Left ventricle myocardium inferior (tissue), 1 donor: ENCODE measurements at places on chromosomes 5 and 9. TPM values are rescaled to one million over a fixed set of nuclear protein-coding genes. Genes with fewer than 3 reads are reported as not detected.

DNA sequence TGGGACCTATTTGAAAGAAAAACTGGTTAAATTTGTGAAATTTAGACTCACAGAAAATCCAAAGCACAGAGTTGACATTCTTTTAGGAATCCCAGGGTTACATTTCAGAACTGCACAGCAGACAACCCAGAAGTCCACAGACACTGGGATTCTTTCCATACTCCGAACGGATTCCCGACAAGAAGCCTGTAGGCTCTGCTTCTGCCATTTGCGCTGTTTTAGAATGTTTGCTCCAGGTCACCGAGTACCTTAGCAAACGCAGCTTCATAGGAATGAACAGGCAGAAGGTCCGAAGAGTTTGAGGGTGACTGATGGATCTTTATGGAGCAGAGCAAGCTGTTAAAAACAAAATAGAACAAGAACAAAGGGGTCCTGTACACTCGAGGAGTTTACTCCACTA lies 84.5 kb upstream of the NFIB start:
- no peak for DNase-seq
- peaks cover 35% of the 10 kb centered on the region for H3K4me1 ChIP-seq
- H3K27ac ChIP-seq, result no peak overlapping the region
- no peak overlapping the region for H3K4me3 ChIP-seq
- no peaks in the 10 kb centered on the region for H3K27me3 ChIP-seq

DNA sequence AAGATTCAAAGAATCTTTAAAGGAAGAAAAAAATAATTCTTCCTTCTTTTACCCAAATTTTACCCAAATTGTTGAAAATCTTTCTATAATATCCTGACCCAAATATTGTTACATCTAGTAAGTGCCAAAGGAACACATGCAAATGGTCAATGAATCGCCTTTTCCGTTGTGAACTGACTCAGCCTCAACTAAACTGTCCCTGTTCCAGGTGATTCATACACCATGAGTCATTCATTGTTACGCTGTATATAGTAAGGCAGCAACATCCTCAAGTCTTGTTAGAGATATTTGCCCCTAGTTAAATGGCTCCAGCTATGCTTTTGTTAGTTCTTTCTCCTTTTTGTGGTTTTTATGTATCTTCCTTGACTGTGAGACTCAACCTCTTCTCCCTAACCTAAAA lies 9.7 kb downstream of the PTGER4 start:
- no peak for DNase-seq
- H3K4me3 ChIP-seq, result no peak overlapping the region
- H3K27ac ChIP-seq, result peak overlapping the region; percentile 93
- peaks cover 17% of the 10 kb centered on the region for H3K27me3 ChIP-seq
- H3K4me1 ChIP-seq, result peaks cover 57% of the 10 kb centered on the region

GRCh38 chr5:143403334-143403592 lies 223 bp downstream of the NR3C1 start:
- H3K4me3 ChIP-seq, result peak overlapping the region; percentile 88
- no peaks in the 10 kb centered on the region for H3K27me3 ChIP-seq
- peaks cover 66% of the 10 kb centered on the region for H3K4me1 ChIP-seq
- peaks cover 10% of the 10 kb centered on the region for H3K36me3 ChIP-seq
- no peak for DNase-seq
- H3K27ac ChIP-seq, result peak overlapping the region; percentile 100

GRCh38 chr9:117825609-117826347 lies 121.6 kb downstream of the TLR4 start:
- DNase-seq, result no peak
- H3K4me3 ChIP-seq, result no peak overlapping the region
- H3K27ac ChIP-seq, result no peak overlapping the region
- H3K36me3 ChIP-seq, result no peaks in the 10 kb centered on the region
- H3K4me1 ChIP-seq, result no peaks in the 10 kb centered on the region
- no peaks in the 10 kb centered on the region for H3K27me3 ChIP-seq

GRCh38 chr5:125148076-125148475 lies 401.6 kb upstream of the ZNF608 start:
- no peak overlapping the region for H3K4me3 ChIP-seq
- no peak overlapping the region for H3K27ac ChIP-seq
- H3K36me3 ChIP-seq, result no peaks in the 10 kb centered on the region

GRCh38 chr5:90308787-90309585 lies 100.6 kb downstream of the CETN3 start:
- H3K4me1 ChIP-seq, result no peaks in the 10 kb centered on the region
- DNase-seq, result no peak
- no peak overlapping the region for H3K27ac ChIP-seq
- H3K4me3 ChIP-seq, result no peak overlapping the region
- no peaks in the 10 kb centered on the region for H3K36me3 ChIP-seq

GRCh38 chr5:32109236-32109635 lies 64.9 kb downstream of the GOLPH3 start:
- no peak overlapping the region for H3K4me3 ChIP-seq
- H3K27ac ChIP-seq, result no peak overlapping the region
- peaks cover 14% of the 10 kb centered on the region for H3K4me1 ChIP-seq
- no peaks in the 10 kb centered on the region for H3K27me3 ChIP-seq
- peaks cover 90% of the 10 kb centered on the region for H3K36me3 ChIP-seq

DNA sequence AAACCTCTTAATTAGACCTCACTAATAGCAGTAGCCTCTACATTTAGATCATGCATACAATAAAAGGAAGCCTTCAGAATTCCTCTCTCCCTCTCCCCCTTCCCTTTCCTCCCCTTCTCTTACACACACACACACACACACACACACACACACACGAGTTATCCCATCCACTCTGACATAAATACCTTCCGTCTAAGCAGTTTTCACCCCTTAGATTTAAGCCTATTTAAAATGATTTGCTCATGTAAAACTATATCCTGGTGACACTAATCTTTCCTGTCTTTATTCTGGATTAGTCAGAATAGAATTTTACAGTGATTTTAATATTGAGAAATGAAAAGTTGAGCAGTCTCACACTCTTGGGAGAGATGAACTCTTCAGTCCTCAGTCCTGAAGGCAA lies 35.0 kb downstream of the PRELID2 start:
- no peak overlapping the region for H3K4me3 ChIP-seq
- peaks cover 12% of the 10 kb centered on the region for H3K36me3 ChIP-seq
- no peak for DNase-seq
- no peaks in the 10 kb centered on the region for H3K27me3 ChIP-seq

- peaks cover 4% of the 10 kb centered on the region for H3K36me3 ChIP-seq
- DNase-seq, result no peak
- peaks cover 13% of the 10 kb centered on the region for H3K4me1 ChIP-seq
Observed at GRCh38 chr9:6237267-6237666, 21.7 kb downstream of the IL33 start.

DNA sequence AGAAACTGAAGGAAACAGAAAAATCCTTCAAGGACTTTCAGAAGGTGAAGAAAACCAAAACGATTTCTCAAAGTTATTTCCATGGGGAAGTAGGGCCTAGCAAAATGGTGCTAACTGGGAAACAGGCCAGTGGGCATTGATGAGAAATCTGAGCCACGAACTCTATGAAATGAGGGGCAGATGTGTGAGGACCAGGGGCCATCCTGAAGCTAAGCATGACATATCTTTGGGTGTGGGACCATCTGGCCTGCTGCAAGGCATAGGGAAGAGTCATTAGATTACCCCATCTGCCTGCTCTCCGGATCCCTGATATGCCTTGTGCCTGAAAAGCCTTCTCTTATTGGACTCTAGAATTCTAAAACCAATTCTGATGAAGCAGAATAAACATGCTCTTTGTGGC lies 143.8 kb downstream of the PALM2AKAP2 start:
- no peak for DNase-seq
- H3K27ac ChIP-seq, result peak overlapping the region; percentile 3
- peaks cover 17% of the 10 kb centered on the region for H3K36me3 ChIP-seq
- peaks cover 40% of the 10 kb centered on the region for H3K4me1 ChIP-seq

DNA sequence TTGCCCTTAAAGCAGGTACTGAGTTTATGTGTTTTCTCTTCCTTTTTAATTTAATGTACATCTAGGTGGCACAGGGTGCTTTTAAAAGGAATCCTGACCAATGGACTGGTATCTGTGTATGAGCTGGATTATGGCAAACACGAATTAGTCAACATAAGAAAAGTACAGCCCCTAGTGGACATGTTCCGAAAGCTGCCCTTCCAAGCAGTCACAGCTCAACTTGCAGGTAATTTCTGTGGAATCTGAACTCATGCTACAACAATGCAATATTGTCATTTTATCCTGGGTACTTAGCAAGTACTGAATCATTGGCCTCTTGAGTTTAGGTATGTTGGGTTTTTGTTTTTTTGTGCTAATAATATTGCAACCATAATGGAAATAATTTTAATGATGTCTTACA lies 14.4 kb upstream of the TMOD1 start:
- no peak overlapping the region for H3K4me3 ChIP-seq
- peaks cover 27% of the 10 kb centered on the region for H3K36me3 ChIP-seq
- no peaks in the 10 kb centered on the region for H3K4me1 ChIP-seq

DNA sequence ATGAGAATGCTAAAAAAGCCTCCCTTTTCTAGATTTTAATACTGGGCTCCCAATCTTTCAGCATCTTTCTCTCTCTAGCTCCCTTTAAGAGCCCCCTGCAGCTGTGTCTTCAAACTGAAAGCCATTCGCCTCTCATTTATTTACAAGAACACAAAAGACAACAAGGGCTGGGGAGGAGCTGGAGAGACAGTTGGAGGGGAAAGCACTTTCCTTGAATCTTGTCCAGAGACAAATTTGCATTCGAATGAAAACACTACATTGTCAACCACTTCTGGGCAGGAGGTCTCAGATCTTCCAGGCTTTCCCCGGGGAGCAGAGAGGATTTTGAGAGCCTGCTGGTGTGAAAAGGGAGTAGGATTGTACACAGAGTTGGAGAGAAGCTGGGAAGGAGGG lies 518.3 kb downstream of the CTNND2 start:
- no peak overlapping the region for H3K27ac ChIP-seq
- H3K27me3 ChIP-seq, result peaks cover 73% of the 10 kb centered on the region
- no peak overlapping the region for H3K4me3 ChIP-seq
- H3K4me1 ChIP-seq, result peaks cover 4% of the 10 kb centered on the region
- no peak for DNase-seq
- H3K36me3 ChIP-seq, result no peaks in the 10 kb centered on the region

DNA sequence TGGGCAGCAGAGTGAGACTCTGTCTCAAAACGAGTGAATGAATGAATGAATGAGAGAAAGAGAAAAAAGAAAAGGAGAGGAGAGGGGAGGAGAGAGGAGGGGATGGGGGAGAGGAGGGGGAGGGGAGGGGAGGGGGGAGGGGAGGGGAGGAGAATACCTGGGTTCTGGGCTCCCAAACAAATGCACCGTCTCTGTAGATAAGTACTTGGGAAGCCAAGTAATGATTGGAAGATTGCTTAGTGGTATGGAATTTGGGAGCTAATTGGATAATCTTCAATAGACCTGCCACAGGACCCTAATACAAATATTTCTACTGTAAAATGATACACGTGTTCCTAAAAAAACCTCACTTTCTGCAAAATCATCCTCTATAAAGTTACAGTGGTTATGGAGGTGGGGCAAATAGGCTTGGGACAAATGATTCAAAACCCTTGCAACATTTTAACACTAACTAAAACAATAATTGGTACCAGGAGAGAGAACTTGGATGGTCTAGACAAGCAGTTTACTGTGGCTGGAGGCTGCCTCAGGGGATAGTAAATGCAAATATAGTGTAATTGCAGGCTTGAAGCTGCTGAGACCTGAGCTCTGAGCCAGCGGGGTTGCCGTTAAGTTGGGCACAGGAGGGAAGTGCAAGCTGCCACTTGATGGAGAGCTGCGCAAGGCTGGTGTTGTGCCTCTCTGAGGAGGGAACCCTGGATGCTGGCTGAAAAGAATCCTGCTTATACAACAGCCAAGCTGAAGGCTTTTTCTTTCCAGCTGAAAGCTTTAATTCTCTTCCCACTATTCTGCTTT lies 3.5 kb downstream of the HEMGN start:
- DNase-seq, result no peak
- H3K27me3 ChIP-seq, result peaks cover 88% of the 10 kb centered on the region
- no peak overlapping the region for H3K27ac ChIP-seq
- H3K4me3 ChIP-seq, result no peak overlapping the region
- H3K4me1 ChIP-seq, result no peaks in the 10 kb centered on the region

GRCh38 chr5:26487553-26487952 lies 550.8 kb downstream of the CDH9 start:
- H3K27me3 ChIP-seq, result no peaks in the 10 kb centered on the region
- H3K36me3 ChIP-seq, result no peaks in the 10 kb centered on the region
- H3K27ac ChIP-seq, result no peak overlapping the region
- no peaks in the 10 kb centered on the region for H3K4me1 ChIP-seq
- H3K4me3 ChIP-seq, result no peak overlapping the region

DNA sequence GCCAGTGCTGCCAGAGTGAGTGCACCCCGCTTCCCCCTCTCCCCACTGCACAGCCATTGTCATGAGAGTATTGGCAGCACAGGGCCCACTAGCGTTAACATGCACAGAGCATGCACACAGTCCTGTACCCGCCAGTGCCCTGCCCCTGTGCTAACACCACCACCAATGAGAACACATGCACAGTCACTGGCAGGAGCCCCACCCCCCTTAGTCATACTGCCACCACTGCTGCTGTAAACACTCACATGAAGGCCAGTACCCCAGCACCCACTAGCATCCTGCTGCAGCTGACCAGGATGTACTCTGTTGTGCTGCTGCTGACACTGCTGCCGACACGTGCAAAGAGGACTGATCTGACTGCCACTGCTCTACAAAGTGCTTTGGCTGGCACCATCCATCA lies 19.5 kb upstream of the RANBP6 start:
- no peaks in the 10 kb centered on the region for H3K4me1 ChIP-seq
- H3K27me3 ChIP-seq, result peaks cover 19% of the 10 kb centered on the region
- H3K4me3 ChIP-seq, result no peak overlapping the region
- H3K27ac ChIP-seq, result no peak overlapping the region
- no peaks in the 10 kb centered on the region for H3K36me3 ChIP-seq

GRCh38 chr5:147436596-147436995 lies 73.3 kb downstream of the DPYSL3 start:
- no peaks in the 10 kb centered on the region for H3K36me3 ChIP-seq
- H3K27me3 ChIP-seq, result no peaks in the 10 kb centered on the region
- no peak overlapping the region for H3K27ac ChIP-seq
- no peak overlapping the region for H3K4me3 ChIP-seq

- DNase-seq, result no peak
- peak overlapping the region; percentile 4 for H3K4me3 ChIP-seq
- no peaks in the 10 kb centered on the region for H3K27me3 ChIP-seq
- H3K27ac ChIP-seq, result peak overlapping the region; percentile 94
Observed at GRCh38 chr9:94872891-94873511, 146.5 kb downstream of the AOPEP start.

The MARCOL gene
- total RNA-seq, result not detected

The ANKRD20A1 gene
- total RNA-seq, result 1.5 TPM

The FABP6 gene
- 1.6 TPM for total RNA-seq

The MRPL41 gene
- total RNA-seq, result 233 TPM

The F2RL2 gene
- 0.22 TPM for total RNA-seq

The MYO10 gene
- 5.0 TPM for total RNA-seq

The C1QTNF2 gene
- total RNA-seq, result 1.4 TPM

The CKMT2 gene
- total RNA-seq, result 1,824 TPM

The ADGRV1 gene
- total RNA-seq, result not detected

The SLC34A3 gene
- total RNA-seq, result not detected

The EIF4EBP3 gene
- total RNA-seq, result 13.1 TPM
